ENCODE measurements at places on chromosomes 12 and 14. TPM values are rescaled to one million over a fixed set of nuclear protein-coding genes. Genes with fewer than 3 reads are reported as not detected.
A peak's percentile ranks its signal among the peaks of the same experiment; 100 is the strongest.

Gene MANSC1
- total RNA-seq: 16.6 TPM

Gene ADCY4
- 3.4 TPM for total RNA-seq

Gene CCDC184
- total RNA-seq: 1.7 TPM

DNA sequence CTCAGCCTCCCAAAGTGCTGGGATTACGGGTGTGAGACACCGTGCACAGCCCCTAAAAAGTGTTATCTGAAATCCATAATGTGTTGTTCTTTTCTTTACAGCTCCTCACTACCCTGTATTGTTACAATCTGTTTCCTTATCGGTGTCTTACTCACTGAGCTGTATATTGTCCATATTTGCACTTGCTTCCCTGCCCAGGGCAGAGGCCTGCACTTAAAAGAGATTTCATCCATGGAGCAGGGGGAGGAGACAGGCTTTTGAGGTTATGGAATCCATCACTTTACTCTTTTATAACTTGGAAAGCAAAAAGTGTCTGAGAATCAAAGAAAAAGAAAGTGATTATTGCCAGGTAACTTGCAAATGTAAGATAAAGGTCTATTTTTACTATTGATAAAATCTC is 251.0 kb downstream of the DIO2 start:
- H3K4me3 ChIP-seq: no peak overlapping the region
- DNase-seq: no peak
- peaks cover 3% of the 10 kb centered on the region for H3K4me1 ChIP-seq
- peaks cover 6% of the 10 kb centered on the region for H3K27me3 ChIP-seq

DNA sequence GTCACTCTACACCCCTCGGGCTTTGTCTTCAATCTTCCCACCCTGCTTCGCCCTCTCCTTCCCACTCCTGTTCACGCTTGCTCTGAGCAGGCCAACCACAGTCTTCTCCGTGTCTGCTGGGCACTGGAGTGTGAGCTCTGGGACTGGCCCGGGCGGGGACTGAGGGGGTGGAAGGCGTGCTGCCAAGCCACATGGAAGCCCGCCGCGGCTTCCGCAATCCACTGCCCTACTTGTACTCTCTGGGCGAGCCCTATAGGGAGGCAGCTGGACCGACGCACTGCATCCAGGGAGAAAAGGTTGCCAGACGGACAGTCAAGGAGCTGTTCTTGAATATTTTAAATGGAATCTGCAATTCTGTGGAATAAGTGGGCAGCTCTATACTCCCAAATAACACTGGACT is 24.8 kb downstream of the GOLGA3 start:
- H3K36me3 ChIP-seq: peaks cover 48% of the 10 kb centered on the region
- H3K4me1 ChIP-seq: peaks cover 11% of the 10 kb centered on the region
- H3K27ac ChIP-seq: no peak overlapping the region
- no peaks in the 10 kb centered on the region for H3K27me3 ChIP-seq

GRCh38 chr12:107775093-107775721 is 703 bp downstream of the ASCL4 start:
- DNase-seq: peak; percentile 26
- H3K27me3 ChIP-seq: peaks cover 91% of the 10 kb centered on the region
- peaks cover 12% of the 10 kb centered on the region for H3K4me1 ChIP-seq
- peak overlapping the region; percentile 48 for H3K4me3 ChIP-seq
